ENCODE measurements at places on chromosomes 5 and 9.

GRCh38 chr9:90058182-90058763 lies 453.5 kb downstream of the GADD45G start:
- ATAC-seq: no peak

DNA sequence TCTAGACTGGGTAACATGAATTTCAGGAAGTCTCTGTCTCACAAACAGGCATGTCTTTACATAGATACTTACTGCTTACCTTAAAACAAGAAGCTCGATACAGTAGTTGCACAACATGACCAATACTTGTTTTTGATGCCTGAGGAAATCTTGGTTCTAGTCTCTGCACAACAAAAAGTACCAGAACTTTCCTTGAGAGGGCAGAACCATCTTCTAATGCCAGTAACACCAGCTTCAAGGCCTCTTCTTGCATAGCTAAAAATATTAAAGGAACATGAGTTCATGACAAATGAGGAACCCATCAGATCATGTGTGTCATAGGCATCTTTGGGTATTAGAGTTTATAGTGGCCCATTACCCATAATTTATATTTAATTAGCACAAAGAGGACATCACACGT lies 22.0 kb downstream of the RC3H2 start:
- ATAC-seq: no peak

- ATAC-seq: no peak
These were observed 140.0 kb downstream of the MUSK start for GRCh38 chr9:110808599-110808980.

GRCh38 chr5:137669811-137670210 lies 66.1 kb downstream of the KLHL3 start:
- ATAC-seq: no peak

GRCh38 chr5:154205441-154206117 lies 15.0 kb downstream of the GALNT10 start:
- ATAC-seq: peak; percentile 35

Data from gastroesophageal sphincter (tissue), 4 donors.